ENCODE measurements at places on chromosomes 16 and 17.

- H3K36me3 ChIP-seq, result no peaks in the 10 kb centered on the region
- H3K27me3 ChIP-seq, result peaks cover 19% of the 10 kb centered on the region
- no peak overlapping the region for H3K4me3 ChIP-seq
- no peak overlapping the region for H3K27ac ChIP-seq
- DNase-seq, result no peak
Measured at GRCh38 chr17:74277935-74278334, 3.9 kb downstream of the DNAI2 start.

- H3K4me1 ChIP-seq, result peaks cover 55% of the 10 kb centered on the region
- no peaks in the 10 kb centered on the region for H3K27me3 ChIP-seq
- peaks cover 22% of the 10 kb centered on the region for H3K36me3 ChIP-seq
- H3K27ac ChIP-seq, result peak overlapping the region; percentile 40
- no peak overlapping the region for H3K4me3 ChIP-seq
- DNase-seq, result no peak
Measured at GRCh38 chr17:49730078-49730784, 22.5 kb upstream of the SLC35B1 start.

DNA sequence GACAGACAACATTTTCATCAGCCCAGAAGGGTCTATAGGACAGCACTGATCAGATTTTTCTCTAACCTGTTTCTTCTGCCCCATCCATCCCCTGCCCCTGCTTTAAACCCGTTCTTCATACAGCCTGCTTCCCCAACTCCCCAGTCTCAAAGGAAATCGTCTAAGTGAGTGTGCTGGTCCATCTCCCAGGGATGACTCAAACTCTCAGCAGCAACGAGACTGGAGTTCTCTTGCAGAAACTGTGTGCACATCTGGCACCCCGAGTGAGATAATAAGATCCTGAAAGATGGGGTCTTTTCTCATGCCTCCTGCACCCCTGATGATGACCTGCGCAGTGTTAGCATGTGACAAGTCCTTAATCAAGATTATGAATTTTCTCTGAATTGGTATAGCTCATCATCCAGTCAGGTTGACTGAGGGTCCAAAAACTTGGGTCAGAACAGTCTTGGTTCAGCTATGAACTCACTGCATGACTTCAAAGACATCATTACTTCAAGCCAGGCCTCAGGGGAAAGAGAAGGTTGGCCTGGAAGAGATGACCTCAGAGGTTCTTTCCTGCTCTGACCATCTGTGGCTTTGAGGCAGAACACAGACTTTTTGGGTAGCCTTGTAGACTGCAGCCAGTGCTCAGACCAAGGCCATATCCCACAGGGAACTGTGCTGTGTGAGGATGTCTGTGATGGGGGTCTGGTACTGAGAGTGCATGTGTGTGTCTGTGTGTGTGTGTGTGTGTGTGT lies 117.9 kb downstream of the SPACA3 start:
- no peaks in the 10 kb centered on the region for H3K36me3 ChIP-seq
- no peak overlapping the region for H3K4me3 ChIP-seq
- no peaks in the 10 kb centered on the region for H3K4me1 ChIP-seq
- DNase-seq, result no peak

- H3K4me1 ChIP-seq, result no peaks in the 10 kb centered on the region
- H3K4me3 ChIP-seq, result no peak overlapping the region
- H3K36me3 ChIP-seq, result no peaks in the 10 kb centered on the region
- no peak for DNase-seq
- no peak overlapping the region for H3K27ac ChIP-seq
Measured at GRCh38 chr17:79977708-79978547, 57.7 kb downstream of the TBC1D16 start.

DNA sequence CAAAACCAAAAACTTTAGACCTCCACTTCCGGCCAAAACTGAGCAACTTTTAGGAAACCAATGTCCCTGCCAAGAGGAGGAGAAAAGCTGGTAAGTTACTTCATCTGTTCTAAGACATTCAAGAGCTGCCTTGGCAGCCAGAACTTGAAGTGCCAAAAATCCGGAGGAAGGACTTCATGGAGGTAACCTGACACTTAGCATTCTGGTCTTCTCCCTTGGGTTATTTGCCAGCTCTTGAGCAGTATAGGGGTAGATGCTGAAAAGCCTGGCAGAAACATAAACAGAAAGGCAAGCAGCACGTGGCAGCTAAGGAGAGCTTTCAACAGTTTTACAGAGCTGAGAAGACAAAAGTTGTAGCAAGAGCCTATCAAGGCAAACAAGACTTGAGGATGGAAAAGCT lies 53.2 kb downstream of the CDYL2 start:
- peaks cover 11% of the 10 kb centered on the region for H3K4me1 ChIP-seq
- no peak overlapping the region for H3K27ac ChIP-seq
- no peak overlapping the region for H3K4me3 ChIP-seq
- no peaks in the 10 kb centered on the region for H3K36me3 ChIP-seq
- H3K27me3 ChIP-seq, result no peaks in the 10 kb centered on the region

DNA sequence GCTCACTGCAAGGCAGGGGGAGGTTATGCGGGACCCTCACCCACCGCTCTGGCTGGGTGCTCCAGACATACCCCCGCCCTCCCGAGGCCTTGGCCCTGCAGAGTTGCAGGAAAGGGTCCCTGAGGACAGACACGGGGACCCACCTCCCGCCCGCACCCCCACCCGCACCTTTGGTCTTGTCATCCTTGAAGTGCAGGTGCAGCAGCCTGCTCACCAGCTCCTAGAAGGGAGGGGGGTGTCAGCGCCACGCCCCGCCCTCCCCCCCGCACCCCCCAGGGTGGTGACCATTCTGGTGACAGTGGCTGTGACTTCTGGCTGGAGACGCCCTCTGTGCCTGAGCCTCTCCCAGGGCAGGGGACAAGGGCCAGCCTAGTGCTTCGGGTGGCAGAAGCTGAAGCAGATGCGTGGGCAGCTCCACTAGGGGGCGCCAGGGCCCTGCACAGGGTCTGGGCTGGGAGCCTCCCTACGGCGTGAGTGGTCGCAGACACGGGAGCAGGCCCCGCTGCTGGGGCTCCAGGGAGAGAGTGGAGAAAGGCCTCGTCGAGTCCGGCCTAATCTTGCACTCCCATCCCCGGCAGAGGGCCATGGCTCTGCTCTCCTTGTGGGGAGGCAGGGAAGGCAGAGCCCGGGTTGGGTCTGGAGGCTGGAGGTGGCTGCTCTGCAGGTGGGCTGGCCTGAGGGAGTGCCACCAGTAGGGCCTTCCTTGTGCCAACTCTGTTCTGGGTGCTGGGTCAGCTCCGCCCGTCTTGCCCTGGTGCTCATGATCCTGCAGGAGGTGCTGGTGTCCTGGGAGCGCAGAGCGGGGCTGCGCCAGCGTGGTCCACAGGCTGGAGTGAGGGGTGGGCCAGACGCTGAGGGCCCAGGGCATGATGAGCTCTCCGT lies 2.7 kb downstream of the CENPX start:
- DNase-seq, result peak; percentile 86
- no peak overlapping the region for H3K27ac ChIP-seq

DNA sequence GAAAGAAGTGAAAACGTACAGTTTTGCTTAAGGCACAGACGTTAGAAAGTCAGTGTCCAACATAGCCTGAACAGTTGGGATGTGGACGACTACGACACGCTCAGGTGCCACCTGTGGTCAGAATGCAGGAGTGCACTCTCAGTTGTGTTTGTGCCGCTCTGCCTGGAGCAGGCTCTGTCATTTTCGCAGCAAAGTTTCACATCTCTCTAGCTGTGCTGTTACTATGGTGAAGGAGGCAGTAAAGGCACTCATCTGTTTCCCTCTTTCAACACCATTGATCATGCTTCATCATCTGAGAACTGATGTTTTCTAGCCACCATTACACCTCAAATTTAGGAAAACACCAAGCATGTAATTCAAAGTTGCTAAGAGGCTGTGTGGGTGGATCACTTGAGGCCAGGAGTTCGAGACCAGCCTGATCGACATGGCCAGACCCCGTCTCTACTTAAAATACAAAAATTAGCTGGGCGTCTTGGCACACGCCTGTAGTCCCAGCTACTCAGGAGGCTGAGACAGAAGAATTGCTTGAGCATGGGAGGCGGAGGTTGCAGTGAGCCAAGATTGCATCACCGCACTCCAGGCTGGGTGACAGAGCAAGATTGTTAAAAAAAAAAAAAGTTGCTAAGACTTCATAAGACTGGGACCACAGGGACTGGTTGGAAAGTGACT lies 44.9 kb upstream of the DNAJA2 start:
- peaks cover 25% of the 10 kb centered on the region for H3K4me1 ChIP-seq
- no peak overlapping the region for H3K27ac ChIP-seq
- peak; percentile 39 for DNase-seq

- H3K4me1 ChIP-seq, result no peaks in the 10 kb centered on the region
- no peak for DNase-seq
- no peaks in the 10 kb centered on the region for H3K36me3 ChIP-seq
- H3K27me3 ChIP-seq, result peaks cover 20% of the 10 kb centered on the region
Measured at GRCh38 chr16:54336631-54337204, 50.1 kb upstream of the IRX3 start.

GRCh38 chr17:34113089-34113488 lies 142.0 kb upstream of the CCL2 start:
- H3K4me1 ChIP-seq, result no peaks in the 10 kb centered on the region
- H3K36me3 ChIP-seq, result no peaks in the 10 kb centered on the region
- no peak overlapping the region for H3K27ac ChIP-seq
- no peak for DNase-seq

DNA sequence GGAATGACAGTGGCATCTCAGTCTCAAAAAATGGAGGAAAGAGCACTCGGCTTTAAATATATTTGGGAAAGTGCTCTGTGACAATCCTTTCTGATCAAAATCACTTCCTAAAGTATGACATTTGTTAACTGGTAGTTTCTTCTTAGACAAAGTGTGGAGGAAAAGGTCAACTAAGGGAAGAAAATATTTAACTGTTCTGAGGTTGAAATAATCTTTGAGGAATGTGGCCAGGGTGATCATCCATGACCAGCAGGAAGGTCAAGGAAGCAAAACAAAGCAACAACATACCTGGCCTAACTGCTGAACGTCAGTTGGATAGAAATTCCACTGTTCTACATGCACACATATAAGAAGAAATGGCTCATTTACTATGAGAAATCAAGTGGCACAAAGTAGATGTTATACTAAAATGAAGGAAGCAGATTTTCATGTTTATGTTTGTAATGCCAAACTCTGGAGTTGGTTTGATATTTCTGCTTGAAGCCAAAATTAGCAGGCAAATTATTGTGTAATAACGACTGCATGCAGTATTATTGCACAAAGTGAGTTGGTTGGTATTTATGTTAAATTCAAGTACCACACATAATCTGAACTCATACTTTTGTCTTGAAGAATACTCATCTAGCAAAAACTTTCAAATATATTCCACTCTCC lies 87.3 kb upstream of the CORO6 start:
- H3K4me3 ChIP-seq, result no peak overlapping the region
- no peak overlapping the region for H3K27ac ChIP-seq
- peaks cover under 1% of the 10 kb centered on the region for H3K36me3 ChIP-seq
- no peak for DNase-seq

GRCh38 chr16:57795431-57795878 lies 6.8 kb downstream of the KIFC3 start:
- peaks cover 8% of the 10 kb centered on the region for H3K27me3 ChIP-seq
- H3K27ac ChIP-seq, result no peak overlapping the region
- peaks cover 15% of the 10 kb centered on the region for H3K4me1 ChIP-seq
- H3K36me3 ChIP-seq, result no peaks in the 10 kb centered on the region

DNA sequence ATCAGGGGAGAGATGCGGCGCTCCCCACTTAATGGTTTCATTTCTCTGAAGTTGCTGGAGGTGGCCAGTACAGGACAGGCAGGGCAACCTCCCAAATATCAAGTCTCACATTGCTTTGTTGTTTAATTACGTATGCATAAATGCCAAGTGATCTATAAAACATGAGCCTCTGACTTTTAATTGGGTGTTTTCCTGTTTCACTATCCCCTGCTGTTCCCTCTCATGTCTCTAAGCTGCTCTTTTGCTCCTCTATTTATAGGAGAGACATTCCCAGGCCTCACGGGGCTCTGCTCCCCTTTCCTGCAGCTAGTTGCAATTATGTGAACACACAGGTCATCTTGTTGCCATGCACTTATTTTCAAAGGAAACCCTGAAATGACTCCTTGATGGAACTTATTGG lies 1173.5 kb upstream of the GOT2 start:
- no peaks in the 10 kb centered on the region for H3K36me3 ChIP-seq
- no peak overlapping the region for H3K4me3 ChIP-seq
- no peaks in the 10 kb centered on the region for H3K4me1 ChIP-seq
- no peak for DNase-seq
- no peaks in the 10 kb centered on the region for H3K27me3 ChIP-seq

DNA sequence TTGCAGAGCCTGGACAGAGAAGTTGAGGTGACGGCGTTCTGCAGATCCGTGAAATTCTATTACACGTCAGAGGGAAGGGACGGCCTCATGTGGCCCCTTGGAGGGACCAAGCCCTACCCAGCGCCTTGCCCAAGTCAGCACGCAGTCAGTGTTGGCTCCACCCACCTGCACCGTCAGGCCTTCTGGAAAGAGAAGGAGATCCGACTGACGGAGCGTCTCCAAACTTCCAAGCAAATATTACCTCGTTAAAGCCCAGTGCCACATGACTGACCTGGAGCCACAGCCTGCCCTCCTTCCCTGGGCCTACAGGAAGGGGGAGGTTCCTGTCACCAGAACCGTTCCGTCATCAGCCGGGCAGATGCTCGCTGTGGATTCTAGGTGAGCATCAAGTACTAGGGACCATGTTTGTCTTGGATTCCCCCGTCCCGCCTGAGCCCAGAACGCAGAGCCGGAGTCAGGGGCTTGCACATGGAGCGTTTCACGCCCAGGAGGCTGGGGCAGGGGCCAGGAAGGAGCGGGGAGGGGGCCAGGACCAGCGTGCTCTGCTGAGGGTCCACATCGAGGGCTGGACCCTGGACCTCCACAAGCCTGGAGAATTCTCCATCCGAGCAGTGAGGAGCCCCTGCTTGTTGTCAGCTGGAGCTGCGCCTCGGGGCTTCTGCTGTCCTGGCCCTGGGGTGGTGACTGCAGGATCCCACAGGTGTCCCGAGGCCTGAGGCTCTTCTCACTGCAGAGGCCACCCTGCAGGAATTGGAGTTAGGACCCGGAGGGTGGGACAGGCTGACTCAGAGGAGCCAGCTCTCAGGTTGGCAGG lies 22.6 kb upstream of the METRNL start:
- H3K4me1 ChIP-seq, result peaks cover 18% of the 10 kb centered on the region
- H3K36me3 ChIP-seq, result no peaks in the 10 kb centered on the region
- H3K27ac ChIP-seq, result no peak overlapping the region
- no peaks in the 10 kb centered on the region for H3K27me3 ChIP-seq
- no peak overlapping the region for H3K4me3 ChIP-seq

GRCh38 chr17:78774956-78775571 lies 7.0 kb downstream of the CYTH1 start:
- H3K36me3 ChIP-seq, result peaks cover 7% of the 10 kb centered on the region
- peaks cover 84% of the 10 kb centered on the region for H3K4me1 ChIP-seq
- no peaks in the 10 kb centered on the region for H3K27me3 ChIP-seq
- H3K4me3 ChIP-seq, result peak overlapping the region; percentile 83

GRCh38 chr16:49200223-49200820 lies 81.3 kb downstream of the CBLN1 start:
- no peaks in the 10 kb centered on the region for H3K4me1 ChIP-seq
- no peak for DNase-seq
- no peak overlapping the region for H3K27ac ChIP-seq
- no peaks in the 10 kb centered on the region for H3K36me3 ChIP-seq
